ENCODE measurements at places on chromosomes 2 and 18.

GRCh38 chr18:2953935-2954653 lies 58.9 kb downstream of the LPIN2 start:
- no peak for DNase-seq

GRCh38 chr18:68843473-68844089 lies 45.7 kb downstream of the CCDC102B start:
- no peak for DNase-seq

DNA sequence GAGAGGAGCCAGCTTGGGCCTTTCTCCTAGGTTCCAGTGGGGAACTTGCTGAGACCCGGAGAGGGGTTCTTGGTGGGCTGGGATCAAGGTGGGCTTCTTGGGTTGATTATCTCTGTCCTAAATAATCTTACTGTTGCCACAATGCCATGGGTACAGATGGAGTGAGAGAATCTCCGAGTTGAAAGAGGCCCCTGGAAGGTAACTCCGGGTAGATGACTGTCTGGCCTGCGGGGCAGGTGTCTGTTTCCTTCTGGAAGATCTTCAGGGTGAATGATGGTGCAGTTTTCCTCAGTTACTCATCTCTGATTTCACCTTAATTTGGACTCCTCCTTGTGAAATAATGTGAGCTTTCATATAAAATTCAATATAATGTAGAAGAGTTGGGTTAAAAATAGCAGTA lies 159.4 kb downstream of the ACTR3 start:
- DNase-seq = no peak

DNA sequence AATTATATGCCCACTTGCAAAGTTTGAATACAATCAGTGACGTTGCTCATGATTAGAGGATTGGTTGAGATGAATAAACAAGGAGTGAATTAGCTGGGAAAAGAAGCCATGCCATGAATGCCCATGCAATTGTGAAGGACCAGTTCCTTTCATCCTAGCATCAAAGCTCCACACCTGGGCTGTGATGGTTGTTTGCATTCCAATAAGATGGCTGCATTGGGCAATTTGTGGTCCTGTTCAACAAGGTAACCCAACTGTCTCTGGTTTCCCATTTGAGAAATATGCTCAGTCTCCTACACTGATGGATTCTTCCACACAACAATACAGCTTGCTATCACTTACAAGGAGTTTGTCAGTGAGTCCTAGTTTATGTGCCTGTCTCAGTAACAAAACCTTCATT lies 550.2 kb downstream of the STK39 start:
- no peak for DNase-seq

DNA sequence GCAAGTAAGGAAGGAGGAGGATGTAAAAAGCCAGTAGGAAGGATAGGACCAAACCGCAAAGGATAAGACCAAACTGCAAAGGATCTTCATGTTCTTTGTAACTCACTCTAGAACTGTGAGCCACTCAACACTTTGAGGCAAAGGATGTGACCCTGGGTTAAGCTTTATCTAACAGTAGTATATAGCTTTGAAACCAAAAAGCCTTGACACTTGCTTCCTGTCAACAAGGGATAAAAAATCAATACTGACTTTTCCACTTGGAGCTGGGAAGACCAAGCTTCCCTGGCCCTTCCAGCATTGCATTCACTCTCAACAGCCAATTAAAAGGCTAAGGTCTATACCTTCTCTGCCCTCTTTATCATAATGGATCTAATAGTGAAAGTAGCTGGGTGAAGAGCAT lies 22.0 kb downstream of the KANSL3 start:
- no peak for DNase-seq

DNA sequence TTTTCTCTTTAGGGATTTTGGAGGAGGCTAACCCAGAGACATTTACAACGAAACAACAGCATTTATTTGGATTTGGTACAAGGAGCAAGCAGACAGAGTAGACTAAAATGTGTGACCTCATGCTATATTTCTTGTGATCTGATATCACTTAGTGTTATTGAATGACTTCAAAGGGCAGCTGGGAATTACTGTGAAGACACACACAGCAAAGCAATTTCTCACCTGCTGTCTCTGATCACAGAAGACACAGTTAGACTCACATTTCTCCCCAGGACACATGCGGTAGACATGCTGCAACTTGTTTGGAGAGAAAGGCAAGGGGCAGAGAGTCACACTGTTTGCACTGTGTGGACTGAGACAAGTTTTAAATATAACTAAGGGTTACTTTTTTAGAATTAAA lies 67.5 kb downstream of the LTBP1 start:
- no peak for DNase-seq

GRCh38 chr18:31156821-31157763 lies 5.6 kb downstream of the DSC1 start:
- DNase-seq = no peak
